ENCODE measurements at places on chromosomes 2 and 18. TPM values are rescaled to one million over a fixed set of nuclear protein-coding genes. Genes with fewer than 3 reads are reported as not detected.

DNA sequence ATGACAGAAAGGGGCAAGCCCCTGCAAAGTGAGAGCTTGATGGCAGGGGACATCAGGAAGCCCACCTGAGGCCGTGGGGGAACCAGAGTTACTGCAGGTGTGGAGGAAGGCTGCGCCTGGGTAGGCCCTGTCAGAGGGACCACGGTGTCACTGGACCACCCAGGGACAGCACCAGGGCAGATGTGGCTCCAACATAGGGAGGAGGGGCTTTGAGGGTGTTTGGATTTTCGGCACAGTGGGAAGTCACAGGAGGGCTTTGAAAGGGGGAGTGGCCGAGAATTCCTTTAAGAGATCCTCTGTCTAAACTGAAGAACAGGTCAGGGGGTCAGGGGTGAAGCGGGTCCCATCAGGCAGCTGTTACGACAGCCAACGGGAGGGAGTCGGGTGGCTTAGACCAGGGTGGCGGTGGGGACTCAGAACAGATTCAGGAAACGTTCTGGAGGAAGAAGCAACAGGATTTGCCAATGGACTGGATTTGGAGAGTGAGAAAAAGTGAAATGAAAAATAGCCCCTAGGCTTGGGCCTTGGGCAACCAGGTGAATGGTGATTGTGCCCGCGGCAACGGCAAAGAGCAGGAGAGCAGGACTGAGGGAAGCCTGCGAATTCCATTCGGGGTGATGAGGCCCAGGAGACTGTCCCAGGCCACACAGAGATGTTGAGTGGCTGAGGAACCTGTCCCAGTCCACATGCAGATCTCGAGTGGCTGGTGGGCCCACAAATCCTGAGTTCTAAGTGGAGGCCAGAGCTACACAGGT lies 166.1 kb downstream of the LAMA1 start:
- peak; percentile 77 for DNase-seq

DNA sequence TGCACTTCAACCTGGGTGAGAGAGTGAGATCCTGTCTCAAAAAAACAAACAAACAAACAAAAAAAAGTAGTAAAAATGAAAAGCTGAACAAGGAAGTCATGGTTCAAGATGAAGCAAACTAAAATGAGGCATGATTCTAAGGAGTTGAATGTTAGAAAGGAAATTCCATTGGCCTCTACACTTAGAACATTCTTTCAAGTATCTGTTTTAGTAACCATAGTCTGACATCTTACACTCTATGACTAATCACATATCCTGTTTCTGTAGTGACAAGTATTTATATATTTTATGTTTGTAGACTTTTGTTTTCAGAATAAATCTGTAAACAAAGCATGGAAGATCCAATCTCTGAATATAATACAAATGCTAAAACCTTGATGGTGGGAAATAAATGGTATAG lies 164.1 kb downstream of the KIAA1328 start:
- DNase-seq, result no peak

- DNase-seq, result no peak
These were observed 77.4 kb downstream of the NAB1 start for GRCh38 chr2:190726255-190726654.

Gene DPP10
- total RNA-seq, result 8.2 TPM

Gene GAD1
- total RNA-seq, result 20.8 TPM

All from endodermal cell (in vitro differentiated cells).